Esophagus muscularis mucosa (tissue), 4 donors: ENCODE measurements at places on chromosomes 3 and 15. TPM values are rescaled to one million over a fixed set of nuclear protein-coding genes. Genes with fewer than 3 reads are reported as not detected.

Gene LRRC34
- total RNA-seq = 2.1 TPM

GRCh38 chr15:37053166-37053565 lies 47.2 kb downstream of the MEIS2 start:
- no peak for DNase-seq

- DNase-seq = no peak
These were observed 105.7 kb downstream of the AKAP13 start for GRCh38 chr15:85485956-85486567.

Gene RBMS3
- total RNA-seq = 81.5 TPM

- DNase-seq = no peak
These were observed 40.6 kb upstream of the ETV5 start for GRCh38 chr3:186149319-186149960.

GRCh38 chr15:99999282-100000070 lies 266.2 kb upstream of the LYSMD4 start:
- DNase-seq = no peak

Gene SQOR
- total RNA-seq = 80.4 TPM

GRCh38 chr15:90644526-90644925 lies 72.6 kb upstream of the BLM start:
- no peak for DNase-seq

DNA sequence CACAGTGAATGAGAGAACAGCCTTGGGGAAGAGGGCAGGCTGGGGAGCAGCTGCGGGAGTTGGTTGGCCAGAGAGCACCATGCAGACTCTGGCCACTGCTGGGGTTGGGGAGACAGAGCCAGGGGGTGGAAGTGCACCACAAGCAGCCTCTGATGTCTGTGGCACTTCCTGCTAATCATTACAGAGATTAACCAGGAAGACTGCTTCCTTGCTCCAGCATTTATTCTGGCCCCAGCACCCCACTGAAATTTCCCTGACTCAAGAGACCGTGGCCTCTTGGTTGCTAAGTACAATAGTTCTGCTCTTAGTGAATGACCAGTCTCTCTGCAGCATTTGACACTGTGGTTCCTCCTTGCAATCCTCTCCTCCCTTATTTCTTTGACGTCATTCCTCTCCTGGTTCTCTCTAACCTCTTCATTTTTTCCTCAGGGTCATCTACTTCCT lies 266.2 kb upstream of the ROPN1 start:
- DNase-seq = no peak

Gene ONECUT1
- not detected for total RNA-seq

GRCh38 chr3:119376758-119377157 lies 82.6 kb downstream of the ARHGAP31 start:
- DNase-seq = no peak

DNA sequence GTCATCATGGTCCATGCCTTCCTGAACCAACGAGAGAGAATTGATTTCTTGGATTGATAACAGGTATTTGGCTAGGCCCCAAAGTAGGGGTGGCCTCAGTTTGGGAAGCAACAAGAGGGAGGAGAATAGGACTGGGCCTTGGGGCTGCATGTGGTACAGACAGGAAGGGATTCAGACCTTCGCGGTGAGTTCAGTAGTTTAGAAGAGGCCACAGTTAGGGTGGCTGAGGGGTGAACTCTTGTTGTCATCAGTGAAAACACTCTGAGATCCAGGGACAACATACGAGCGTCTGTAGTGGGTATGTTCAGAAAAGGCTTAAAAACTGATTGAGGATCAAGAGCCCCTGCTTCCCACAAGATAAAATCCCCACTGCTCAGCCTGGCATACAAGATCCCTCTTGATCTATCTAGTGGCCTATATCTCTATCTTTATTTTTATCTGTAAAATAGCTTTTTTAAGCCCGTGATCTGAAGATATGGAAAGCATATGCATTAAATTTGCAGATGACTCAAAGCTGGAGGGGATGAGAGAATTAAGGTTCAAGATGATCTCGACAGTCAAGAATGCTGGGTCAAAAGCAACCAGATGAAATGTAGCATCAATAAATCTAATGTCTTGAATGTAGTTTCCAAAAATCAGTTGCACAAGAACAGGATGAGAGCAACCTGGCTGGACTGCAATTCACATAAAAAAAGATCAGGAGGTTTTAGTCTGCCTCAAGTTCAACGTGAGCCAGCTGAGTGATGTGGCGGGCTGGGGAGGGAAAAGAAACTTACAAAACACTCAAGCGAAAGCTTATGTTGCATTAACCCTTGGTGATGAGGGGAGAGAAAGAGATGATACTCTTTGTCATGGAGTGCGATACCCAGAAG lies 221.1 kb upstream of the TLE3 start:
- no peak for DNase-seq

DNA sequence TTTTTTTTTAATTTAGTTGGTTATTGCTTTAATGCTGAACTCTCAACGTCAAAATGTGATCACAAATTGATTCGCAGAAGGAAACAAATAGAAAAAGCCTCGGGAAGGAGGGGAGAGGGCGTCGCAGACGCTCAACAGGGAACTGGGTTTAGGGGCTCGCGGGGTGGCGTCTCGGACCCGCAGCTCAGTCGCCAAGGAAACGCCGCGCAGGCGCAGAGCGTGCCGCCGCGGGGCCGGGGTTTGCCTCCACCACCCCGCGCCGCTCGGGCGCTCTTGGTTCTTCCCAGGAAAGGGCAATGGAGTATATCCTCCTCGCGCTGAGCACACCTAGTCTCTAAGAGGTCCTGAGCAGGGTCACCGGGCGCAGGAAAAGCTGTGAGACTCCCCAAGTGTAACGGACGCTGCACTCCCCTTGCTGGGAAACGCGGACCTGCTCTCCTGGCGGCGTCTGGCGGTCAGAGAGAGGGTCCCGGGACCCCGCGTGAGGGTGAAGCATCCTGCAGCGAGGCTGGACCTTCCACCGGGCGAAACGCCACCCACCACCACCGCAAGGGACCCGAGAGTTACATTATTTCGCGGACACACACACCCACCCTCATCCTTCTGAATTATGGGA lies 753 bp downstream of the PLCH1 start:
- no peak for DNase-seq

GRCh38 chr3:182330646-182331045 lies 462.7 kb upstream of the ATP11B start:
- no peak for DNase-seq

DNA sequence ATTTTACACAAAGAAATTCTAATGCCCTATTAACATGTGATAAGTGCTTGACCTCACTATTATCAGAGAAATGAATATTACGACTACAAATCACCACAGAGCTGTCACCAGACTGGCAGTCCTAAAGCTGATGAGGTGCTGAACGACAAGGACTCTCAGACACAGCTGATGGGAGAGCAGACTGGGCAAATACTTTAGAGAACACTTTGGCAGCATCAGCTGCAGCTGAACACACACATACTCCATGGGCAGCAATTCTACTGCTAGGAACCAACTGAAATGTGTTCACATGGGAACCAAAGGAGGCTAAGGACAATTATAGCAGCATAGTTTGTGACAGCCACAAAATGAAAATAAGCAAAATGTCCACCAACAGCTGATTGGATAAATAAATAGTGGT lies 45.5 kb downstream of the SUSD5 start:
- no peak for DNase-seq

DNA sequence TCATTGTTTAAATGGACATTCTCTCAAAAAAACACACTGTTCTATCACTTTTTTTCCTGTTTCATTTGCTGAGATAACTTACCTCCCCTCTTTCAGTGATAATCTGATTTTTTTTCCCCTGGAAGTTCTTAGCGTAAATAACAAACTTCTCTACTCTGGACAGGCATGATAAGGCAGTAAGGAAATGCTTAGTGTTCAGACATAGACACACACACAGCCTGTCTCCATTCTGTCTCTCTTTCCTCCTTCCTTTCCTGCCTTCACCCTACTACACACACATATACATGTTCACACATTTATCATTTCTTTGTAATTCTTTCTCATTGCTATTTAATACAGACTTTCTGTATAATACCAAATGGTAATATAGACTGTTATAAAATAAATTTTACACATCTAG lies 470.8 kb upstream of the ROBO1 start:
- no peak for DNase-seq

- no peak for DNase-seq
These were observed 515.9 kb downstream of the GBE1 start for GRCh38 chr3:81245501-81245900.

DNA sequence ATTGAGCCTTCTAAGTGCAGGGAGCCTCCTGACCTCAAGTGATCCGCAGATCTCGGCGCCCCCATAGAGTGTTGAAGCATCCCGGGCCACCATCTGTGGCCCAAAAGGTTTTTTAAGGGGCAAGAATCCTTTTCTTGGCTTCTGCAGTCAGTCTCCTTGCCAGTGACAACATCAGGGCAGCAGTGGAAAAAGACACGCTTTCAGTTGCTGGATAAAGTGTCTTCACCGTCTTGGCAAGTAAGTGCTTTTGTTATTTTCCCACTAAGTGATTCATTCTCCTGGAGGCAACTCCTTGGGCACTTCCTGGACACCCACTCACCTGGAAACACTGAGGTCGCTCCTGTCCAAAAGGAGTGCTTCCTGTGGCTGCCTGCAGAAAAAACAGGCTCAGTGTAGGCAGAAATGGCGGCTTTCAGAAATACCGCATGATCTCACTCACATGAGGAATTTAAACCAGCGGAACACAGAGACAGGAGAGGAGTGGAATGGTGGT lies 71.7 kb upstream of the ABHD2 start:
- no peak for DNase-seq

DNA sequence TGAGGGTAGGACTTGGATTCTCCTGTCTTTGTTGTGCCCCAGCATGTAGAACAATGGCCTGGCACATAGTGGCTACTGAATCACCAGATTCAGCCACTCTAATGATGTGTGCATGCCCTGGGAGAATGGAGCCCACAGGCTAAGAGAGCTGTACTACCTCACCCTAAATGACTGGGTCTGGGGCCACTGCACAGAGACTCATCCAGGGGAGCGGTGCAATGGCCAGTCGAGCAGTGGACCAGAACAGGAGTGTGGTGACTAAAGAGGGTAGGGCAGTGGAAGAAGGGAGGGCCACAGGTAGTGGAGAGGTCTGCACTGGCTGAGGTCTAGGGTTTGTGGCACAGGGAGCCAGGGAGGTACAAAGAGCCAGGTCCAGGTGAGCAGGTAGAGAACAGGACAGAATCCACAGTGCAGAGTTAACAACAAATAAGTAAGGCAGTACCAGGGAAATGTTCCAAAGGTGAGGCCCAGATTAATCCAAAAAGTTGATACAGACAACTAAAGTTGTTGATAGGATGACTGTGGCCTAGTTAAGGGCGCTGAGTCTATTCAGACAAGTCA lies 142.7 kb upstream of the ATP11B start:
- no peak for DNase-seq

Gene PP2D1
- total RNA-seq = not detected

- no peak for DNase-seq
These were observed 130.5 kb downstream of the KLF13 start for GRCh38 chr15:31457161-31457560.

Gene EPB42
- not detected for total RNA-seq

DNA sequence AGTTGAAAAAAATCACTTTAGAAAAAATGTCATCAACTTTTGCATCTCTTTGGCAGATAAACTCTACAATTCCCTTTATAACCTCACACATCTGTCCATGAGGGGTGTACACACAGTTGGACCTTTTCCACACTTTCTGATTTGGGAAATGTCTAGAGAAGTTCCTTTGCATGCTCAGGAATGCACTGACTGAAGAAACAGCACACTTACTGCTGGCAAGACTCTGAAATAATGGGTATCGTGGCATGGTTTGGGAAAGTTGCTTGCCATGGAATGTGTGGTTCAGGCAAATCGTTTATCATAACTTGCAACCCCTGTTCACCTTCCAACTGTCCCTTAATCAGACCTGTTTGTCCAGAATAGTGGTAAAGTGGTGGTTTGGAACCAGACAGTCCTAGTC lies 135.3 kb upstream of the TGFBR2 start:
- no peak for DNase-seq

- DNase-seq = no peak
These were observed 107.6 kb upstream of the FGF7 start for GRCh38 chr15:49315391-49315823.

- DNase-seq = no peak
These were observed 85.9 kb downstream of the BOC start for GRCh38 chr3:113297287-113297686.

GRCh38 chr3:119352034-119352609 lies 57.9 kb downstream of the ARHGAP31 start:
- DNase-seq = no peak

GRCh38 chr3:127425505-127426443 lies 137.9 kb upstream of the PRR20G start:
- DNase-seq = no peak

DNA sequence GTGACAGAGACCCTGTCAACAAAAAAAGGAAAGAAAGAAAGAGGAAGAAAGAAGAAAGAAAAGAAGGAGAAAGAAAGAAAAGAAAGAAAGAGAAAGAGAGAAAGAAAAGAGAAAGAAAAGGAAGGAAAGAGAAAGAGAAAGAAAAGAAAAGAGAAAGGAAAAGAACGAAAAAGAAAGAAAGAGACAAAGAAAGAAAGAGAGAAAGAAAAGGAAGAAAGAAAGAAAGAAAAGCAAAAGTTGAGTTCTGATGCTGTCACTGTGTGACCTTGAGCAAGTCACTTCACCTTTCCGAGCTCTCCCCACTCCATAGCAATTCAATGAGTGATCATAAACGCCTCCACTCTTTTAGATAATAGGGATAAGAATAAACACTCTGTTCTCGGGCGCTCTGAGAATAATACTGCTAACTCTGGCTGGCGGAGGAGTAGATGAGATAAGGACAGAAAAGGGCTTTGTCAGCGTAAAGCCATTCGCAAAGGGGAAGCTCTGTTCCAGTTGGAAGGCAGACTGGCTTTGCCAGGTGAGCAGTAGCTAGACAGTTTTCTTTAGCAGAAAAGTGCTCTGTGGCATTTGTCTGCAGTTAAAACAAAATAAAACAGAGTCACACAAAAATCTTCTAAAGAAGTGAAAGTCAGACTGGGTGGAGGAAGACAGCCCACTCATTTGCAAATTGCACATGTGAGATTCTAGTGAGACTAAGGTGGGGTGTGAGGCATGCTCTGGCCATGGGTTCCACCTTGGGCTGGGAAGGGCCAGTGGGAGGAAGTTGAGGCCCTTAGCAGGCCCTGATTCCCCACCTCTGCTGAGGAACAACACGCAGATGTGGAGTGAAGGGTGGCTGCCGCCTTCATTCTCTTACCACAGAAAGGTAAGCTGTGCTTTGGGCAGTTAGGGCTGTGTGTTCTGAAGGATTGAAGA lies 9.6 kb upstream of the FLNB start:
- DNase-seq = no peak

- DNase-seq = no peak
These were observed 402.1 kb downstream of the CADM2 start for GRCh38 chr3:85360742-85361387.

GRCh38 chr15:63075015-63075983 lies 32.8 kb downstream of the TPM1 start:
- DNase-seq = no peak

Gene TMC3
- 0.17 TPM for total RNA-seq

Gene CD200
- 7.3 TPM for total RNA-seq

Gene CPNE4
- total RNA-seq = not detected

GRCh38 chr3:15102256-15102655 lies 3.3 kb upstream of the RBSN start:
- no peak for DNase-seq

Gene SLC9A9
- 13.4 TPM for total RNA-seq
